ENCODE measurements at places on chromosomes 5 and 9. TPM values are rescaled to one million over a fixed set of nuclear protein-coding genes. Genes with fewer than 3 reads are reported as not detected.

TMEM232 gene
- total RNA-seq, result 1.9 TPM

FAM221B gene
- total RNA-seq, result not detected

GCNT4 gene
- 1.4 TPM for total RNA-seq

DNA sequence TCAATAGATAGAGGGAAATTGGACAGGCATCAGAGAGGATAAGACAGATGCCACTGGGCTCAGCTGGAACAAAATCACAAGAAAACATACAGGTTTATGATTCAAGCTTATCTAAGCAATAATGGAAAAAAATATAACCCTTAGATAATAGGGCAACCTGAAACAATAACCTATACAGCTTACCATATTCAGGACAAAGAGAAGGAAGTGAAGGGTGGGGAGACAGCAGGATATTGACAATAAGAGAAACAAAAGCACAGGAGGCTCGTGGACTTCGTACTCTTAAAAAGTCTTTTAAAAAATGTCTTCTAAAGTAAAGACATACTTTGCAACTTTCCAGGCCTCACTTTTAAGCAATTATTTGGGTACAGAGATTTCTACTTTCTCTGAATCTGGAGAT is 225.3 kb downstream of the NTRK2 start:
- DNase-seq, result no peak

GRCh38 chr5:23677996-23678395 is 170.6 kb downstream of the PRDM9 start:
- no peak for DNase-seq

DNA sequence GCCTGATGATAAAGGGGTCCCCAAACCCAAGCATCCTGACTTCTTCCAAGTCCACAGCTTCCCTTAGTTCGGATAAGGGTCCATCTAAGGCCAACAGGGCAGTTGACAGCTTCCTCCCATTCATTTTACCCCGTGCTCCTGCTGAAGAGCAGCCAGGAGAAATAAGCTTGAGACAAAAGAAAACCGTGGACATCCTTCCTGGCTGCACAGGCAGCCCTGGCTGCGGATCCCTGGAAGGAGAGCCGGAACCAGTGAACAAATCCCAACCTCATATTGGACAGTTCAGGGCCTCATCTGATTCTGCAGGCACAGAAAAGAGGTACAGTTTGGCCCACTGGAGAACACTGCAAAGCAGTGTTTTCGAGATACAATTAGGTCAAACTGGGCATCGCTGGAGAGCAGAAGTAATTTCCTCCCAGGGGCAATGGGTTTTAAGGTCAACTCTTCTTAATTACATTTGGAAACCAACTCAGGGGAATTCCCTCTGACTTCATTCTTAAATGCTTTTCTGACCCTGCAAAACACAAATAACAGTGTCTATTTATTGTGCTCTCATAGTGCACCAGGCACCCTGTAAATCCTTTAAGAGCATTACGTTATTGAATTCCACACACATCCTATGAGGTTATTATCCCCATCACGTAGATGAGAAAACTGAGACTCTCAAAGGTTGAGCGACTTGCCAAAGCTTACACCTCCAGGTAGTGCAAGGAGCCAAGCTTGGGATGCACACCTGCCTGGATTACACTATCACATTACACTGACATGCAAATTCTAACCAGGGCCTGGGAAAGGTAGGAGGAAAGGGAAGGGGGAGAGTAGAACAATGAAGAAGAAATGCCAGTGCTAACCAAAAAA is 21.2 kb downstream of the ADAM19 start:
- no peak for DNase-seq
